SK-N-SH (cell line): ENCODE measurements at places on chromosomes 5 and 9.
A peak's percentile ranks its signal among the peaks of the same experiment; 100 is the strongest.

DNA sequence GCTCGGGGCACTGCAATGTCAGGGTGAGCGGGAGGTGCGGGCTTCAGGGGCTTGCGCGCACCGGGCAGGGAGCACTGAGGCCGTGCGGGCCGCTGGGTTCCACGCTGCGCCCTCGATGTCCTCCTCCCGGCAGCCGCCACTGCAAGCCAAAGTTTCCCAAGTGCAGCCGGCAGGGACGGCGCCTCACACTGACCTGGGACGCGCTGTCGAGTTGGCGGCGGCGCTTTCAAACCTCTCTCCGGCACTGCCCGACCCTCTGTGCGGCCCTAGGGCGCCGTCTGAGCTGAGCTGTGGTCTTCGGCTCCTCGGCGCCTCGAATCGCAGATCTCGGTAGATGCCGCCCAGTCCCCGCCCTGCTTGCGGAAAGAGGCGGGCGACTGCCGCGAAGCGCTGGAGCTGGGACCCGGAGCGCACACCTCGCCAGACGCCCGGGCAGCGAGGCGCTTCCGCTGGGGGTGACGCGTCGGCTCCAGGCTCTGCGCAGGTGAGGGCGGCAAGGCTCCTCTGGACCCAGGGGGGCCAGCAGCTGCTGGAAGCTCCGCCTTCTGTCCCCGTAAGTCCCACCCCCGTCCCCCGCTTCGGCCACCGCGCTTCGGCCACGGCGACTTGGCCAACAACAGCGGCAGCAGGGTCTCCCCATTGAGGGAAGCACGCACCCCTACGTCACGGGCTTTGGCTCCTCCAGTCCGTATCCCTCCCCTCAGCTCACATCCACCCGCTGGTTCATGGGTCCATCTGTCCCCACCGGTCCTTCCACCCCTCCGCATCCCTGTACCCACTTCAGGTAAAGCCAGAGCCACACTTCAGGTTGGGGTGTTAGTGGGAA lies at the start of gene ANKRD34B:
TSS of gene ANKRD34B (minus strand) at position 320 of the 826 bp plus-strand sequence. CDS start 10,261 bp downstream, outside the sequence.
- H3K27ac ChIP-seq = no peak within 1 kb of the TSS
- H3K4me3 ChIP-seq = peak within 1 kb of the TSS; percentile 43
- no peaks in the 10 kb centered on the region for H3K4me1 ChIP-seq
- peak; percentile 79 for DNase-seq
- H3K36me3 ChIP-seq = no peaks in the 10 kb centered on the region
- peaks cover 29% of the 10 kb centered on the region for H3K27me3 ChIP-seq

GRCh38 chr9:89095761-89096528 lies 82.7 kb downstream of the SHC3 start:
- H3K27ac ChIP-seq = no peak overlapping the region
- H3K4me1 ChIP-seq = no peaks in the 10 kb centered on the region; the same call in 1 of the 2 replicates
- peaks cover 23% of the 10 kb centered on the region for H3K36me3 ChIP-seq
- DNase-seq = no peak
- no peaks in the 10 kb centered on the region for H3K27me3 ChIP-seq

- peak; percentile 27 for DNase-seq
- H3K27me3 ChIP-seq = no peaks in the 10 kb centered on the region
- no peak overlapping the region for H3K4me3 ChIP-seq
- peaks cover 90% of the 10 kb centered on the region; the same call in 1 of the 2 replicates for H3K4me1 ChIP-seq
- H3K27ac ChIP-seq = peak overlapping the region; percentile 96; the same call in 1 of the 2 replicates
Measured at GRCh38 chr5:178386336-178386931, 153.8 kb upstream of the PHYKPL start.

DNA sequence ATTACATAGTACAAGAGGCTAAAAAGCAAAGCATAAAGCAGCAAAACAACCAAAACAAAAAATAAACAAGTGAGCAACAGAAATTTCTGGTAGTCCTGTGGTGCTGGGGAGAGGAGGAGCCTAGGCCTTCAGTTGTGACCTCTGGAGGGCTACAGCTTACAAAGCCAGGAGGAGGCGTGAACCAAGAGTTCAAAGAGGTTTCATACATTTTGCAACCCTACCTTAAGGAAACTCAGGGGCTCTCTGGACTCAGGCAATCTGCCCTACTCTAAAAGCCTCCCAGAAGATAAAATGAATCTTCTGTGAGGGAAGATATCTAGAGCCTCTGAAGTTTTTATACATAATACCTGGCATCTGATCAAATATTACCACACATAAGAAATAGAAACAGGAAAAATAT lies 187.4 kb downstream of the AGTPBP1 start:
- no peaks in the 10 kb centered on the region for H3K27me3 ChIP-seq
- H3K36me3 ChIP-seq = no peaks in the 10 kb centered on the region
- H3K27ac ChIP-seq = no peak overlapping the region
- DNase-seq = no peak
- no peak overlapping the region for H3K4me3 ChIP-seq
- peaks cover 4% of the 10 kb centered on the region; the same call in 1 of the 2 replicates for H3K4me1 ChIP-seq

DNA sequence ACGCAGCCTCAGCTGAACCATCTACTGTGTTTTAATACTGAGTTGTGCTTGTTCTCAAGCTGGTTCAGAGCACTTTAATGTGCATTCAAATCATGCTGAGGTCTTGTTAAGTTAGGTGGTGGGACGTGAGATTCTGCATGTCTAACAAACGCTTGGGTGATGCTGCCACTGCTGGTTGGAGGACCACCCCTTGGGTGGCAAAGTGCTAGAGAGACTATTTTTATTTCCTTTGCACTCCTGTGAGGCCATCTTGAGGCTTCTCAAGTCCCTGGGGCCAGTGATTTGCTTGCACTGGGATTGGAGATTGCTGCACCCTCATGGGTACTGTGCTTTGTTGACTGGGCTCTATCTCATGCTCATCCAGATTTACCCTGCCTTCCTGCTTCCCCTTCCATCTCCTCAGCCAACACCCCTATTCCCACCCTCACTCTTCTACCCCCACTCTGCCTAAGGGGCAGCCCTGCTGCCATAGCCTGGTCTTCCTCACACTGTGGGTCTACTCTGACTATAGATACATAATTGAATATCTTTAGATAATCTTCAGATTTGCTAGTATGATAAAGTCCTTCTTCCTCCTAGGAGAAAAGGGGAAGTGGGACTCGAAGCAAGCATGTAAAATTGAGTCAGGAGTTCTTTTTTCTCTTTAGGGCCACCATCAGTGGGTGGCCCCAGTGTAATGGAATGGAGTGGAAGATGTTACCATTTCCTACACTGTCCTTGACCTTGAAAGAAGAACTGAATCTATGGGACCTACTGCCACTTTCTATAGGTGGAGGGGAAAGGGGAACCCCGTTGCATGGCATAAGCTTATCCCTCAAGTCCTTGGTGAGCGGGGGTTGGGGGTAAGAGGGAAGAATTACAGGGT lies 45.1 kb upstream of the SUB1 start:
- H3K4me3 ChIP-seq = no peak overlapping the region
- peaks cover 21% of the 10 kb centered on the region; the same call in 1 of the 2 replicates for H3K4me1 ChIP-seq
- DNase-seq = no peak
- H3K36me3 ChIP-seq = no peaks in the 10 kb centered on the region

DNA sequence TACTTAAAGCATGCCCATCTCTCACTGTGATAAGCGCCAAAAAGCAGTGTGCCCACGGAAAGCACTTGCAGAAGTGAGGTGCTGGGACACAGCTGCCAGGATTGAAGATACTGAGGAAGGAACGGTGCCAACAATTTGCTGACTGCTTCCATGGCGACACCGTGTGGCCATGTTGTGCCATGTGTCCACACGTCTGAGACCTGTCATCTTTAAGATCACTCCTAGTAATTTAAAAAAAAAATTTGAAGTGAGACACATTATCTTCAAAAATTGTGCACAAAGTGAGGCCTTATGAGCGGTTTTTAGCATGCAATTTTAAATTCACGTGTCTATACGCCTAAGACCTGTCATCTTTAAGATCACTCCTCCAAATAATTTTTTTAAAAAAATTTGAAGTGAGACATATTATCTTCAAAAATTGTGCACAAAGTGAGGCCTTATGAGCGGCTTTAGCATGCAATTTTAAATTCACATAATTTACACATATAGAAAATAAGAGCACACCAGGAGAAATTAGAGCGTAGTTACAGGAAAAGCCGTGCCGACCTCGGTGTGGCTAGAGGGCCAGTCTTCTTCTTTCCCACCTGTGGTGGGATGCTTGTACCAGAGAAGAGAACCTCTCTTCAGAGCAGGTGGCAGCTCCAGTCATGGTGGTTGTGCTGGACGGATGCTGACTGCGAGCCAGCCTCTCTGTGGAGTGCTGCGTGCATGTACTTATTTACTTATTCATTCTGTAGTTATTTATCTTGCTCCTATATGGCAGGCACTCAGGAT lies 21.4 kb upstream of the FLT4 start:
- H3K27ac ChIP-seq = no peak overlapping the region
- no peaks in the 10 kb centered on the region for H3K36me3 ChIP-seq
- peak; percentile 61 for DNase-seq

- H3K4me3 ChIP-seq = no peak overlapping the region
Measured at GRCh38 chr9:97990259-97990658, 7.1 kb downstream of the ANP32B start.

DNA sequence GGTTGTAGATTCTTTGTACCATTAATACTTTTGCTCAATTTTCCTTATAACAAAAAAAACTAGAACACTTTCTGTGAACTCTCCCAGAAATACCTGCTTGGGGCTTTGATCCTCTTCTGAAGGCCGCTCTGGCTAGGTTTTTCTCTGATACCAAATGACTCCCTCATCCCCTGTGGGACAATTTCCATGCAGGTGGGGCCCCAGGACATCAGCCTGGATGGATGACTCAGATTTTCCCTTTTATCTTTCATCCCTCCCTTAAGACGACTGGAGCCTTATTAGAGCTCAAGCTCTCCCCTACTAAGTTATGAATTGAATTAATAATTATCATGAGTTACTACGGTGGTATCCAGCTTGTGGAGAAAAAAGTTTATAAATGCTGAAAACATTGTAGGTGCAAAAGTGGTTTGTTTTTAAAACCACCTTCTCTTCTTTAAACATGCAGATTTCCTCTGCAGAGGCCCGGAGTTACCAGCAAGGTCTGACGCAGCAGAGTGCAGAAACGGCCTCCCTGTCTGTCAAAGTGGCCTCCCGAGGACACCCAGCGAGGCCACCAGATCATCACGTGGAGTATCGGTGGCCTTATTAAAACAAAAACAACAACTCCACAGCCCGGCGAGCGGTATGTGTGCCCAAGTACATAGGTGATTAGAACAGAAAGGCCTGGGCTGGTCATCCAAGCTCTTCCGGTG lies 50.8 kb upstream of the IRX4 start:
- no peak overlapping the region for H3K27ac ChIP-seq
- H3K36me3 ChIP-seq = no peaks in the 10 kb centered on the region
- no peak for DNase-seq
- H3K27me3 ChIP-seq = peaks cover 54% of the 10 kb centered on the region; the same call in 1 of the 2 replicates
- H3K4me3 ChIP-seq = no peak overlapping the region

DNA sequence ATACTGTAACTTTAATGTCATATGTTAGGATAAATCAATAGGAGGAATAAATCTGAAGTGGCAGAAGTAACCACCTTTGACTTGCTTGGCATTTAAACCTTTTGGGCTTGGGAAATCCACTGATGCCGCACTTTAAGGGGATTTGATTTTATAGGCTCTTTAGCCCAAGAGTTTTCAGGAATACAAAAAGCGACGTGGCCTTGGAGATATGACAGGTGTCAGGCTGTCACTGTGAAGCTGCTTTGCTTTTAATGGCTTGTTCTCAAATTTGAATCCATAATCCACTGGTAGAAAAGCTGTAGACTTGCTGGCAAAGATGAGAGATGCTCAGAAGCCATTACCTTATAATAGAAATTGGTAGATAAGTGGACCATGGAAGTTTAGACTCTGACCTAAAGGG lies 71.6 kb downstream of the GABRG2 start:
- H3K27me3 ChIP-seq = no peaks in the 10 kb centered on the region
- H3K4me3 ChIP-seq = no peak overlapping the region
- no peak for DNase-seq

- H3K36me3 ChIP-seq = peaks cover 19% of the 10 kb centered on the region
- H3K4me1 ChIP-seq = no peaks in the 10 kb centered on the region
Measured at GRCh38 chr9:2065704-2066103, 50.6 kb downstream of the SMARCA2 start.

GRCh38 chr9:69027355-69028097 lies 8.0 kb upstream of the FXN start:
- peak; percentile 55 for DNase-seq
- H3K36me3 ChIP-seq = no peaks in the 10 kb centered on the region
- H3K4me1 ChIP-seq = no peaks in the 10 kb centered on the region
- peaks cover 45% of the 10 kb centered on the region; the same call in 1 of the 2 replicates for H3K27me3 ChIP-seq
- H3K4me3 ChIP-seq = no peak overlapping the region
- H3K27ac ChIP-seq = no peak overlapping the region

GRCh38 chr9:121898856-121899255 lies 194.3 kb downstream of the TTLL11 start:
- no peaks in the 10 kb centered on the region for H3K36me3 ChIP-seq
- H3K27ac ChIP-seq = no peak overlapping the region
- no peak for DNase-seq
- H3K27me3 ChIP-seq = no peaks in the 10 kb centered on the region

DNA sequence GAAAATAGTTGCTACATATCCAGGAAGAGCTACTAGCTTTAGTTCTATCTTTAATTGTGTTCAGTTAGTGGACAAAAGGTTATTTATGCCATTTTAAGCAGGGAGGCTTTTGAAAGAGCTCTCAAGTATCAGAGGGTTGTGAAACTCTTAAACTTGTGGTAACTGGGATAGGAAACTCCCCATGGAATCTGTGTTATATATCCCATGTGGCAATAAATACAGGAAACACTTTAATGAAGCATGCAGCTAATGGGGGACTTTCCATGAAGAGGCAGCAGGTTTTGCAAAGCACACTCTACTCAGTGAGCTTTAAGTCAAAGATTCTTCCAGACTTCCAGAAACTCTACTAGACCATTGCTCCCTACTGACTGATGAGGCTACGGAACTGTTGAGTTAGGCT lies 805.0 kb upstream of the C9orf72 start:
- no peaks in the 10 kb centered on the region for H3K4me1 ChIP-seq
- H3K27ac ChIP-seq = no peak overlapping the region
- no peaks in the 10 kb centered on the region for H3K36me3 ChIP-seq
- no peak overlapping the region for H3K4me3 ChIP-seq
- DNase-seq = no peak
- H3K27me3 ChIP-seq = no peaks in the 10 kb centered on the region

GRCh38 chr5:141234109-141234667 lies 11.0 kb upstream of the PCDHB15 start:
- H3K27ac ChIP-seq = no peak overlapping the region
- no peaks in the 10 kb centered on the region for H3K4me1 ChIP-seq
- H3K36me3 ChIP-seq = peaks cover 6% of the 10 kb centered on the region
- no peak for DNase-seq
- no peaks in the 10 kb centered on the region for H3K27me3 ChIP-seq

GRCh38 chr9:134163371-134164196 lies 780 bp downstream of the RNU6ATAC start:
- H3K4me1 ChIP-seq = no peaks in the 10 kb centered on the region; the same call in 1 of the 2 replicates
- H3K27me3 ChIP-seq = no peaks in the 10 kb centered on the region
- H3K36me3 ChIP-seq = no peaks in the 10 kb centered on the region
- no peak overlapping the region for H3K4me3 ChIP-seq
- peak; percentile 67 for DNase-seq

DNA sequence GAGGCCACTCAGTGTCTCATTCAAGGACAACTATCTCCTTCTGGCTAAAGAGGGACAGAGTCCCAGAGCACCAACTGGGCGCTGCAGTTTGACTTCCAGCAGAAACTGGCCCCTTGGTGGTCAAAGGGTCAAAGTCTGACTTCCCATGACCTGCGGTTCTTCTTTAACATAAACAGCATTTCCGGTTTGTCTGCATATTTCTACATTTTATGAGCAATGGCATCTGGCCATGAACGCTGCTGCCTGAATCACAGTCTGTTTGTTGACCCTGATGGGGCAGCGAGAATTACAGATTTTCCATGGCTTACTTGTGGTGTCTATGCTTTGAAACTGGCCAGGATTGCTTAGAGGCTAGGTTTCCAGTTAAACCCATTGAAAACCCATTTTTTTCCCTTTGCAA lies 1.3 kb downstream of the TNFSF15 start:
- peak overlapping the region; percentile 34; the same call in 1 of the 2 replicates for H3K27ac ChIP-seq
- DNase-seq = no peak
- no peaks in the 10 kb centered on the region for H3K27me3 ChIP-seq
- 0 out of 2 replicates have a peak, but pooled peaks cover 5% of the 10 kb centered on the region for H3K4me1 ChIP-seq
- H3K36me3 ChIP-seq = no peaks in the 10 kb centered on the region
